ENCODE measurements at places on chromosomes 1 and 21. TPM values are rescaled to one million over a fixed set of nuclear protein-coding genes. Genes with fewer than 3 reads are reported as not detected.
A peak's percentile ranks its signal among the peaks of the same experiment; 100 is the strongest.

DNA sequence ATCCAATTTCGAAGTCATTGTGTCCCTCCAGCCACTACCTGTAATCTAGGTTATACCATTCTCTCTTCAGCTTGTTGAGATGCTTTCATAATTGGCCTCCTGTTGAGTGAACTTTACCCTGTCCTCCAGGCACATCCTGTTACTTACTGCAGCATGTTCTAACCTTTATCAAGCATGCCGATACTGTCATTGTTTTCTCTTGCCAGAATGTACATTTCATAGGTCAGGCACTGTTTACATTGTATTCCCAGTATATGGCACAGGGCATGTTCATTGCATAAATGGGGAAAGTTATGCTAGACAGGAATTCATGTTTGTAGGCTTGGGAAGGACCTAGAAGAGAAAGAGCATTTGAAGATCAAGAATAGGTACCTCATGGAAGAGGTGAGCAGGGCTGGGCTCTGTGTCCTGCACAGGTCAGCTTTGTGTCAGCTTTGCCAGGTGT, 10.2 kb downstream of the CXADR start:
- DNase-seq = no peak

GRCh38 chr1:185767508-185768120, 33.4 kb downstream of the HMCN1 start:
- DNase-seq = no peak

DNA sequence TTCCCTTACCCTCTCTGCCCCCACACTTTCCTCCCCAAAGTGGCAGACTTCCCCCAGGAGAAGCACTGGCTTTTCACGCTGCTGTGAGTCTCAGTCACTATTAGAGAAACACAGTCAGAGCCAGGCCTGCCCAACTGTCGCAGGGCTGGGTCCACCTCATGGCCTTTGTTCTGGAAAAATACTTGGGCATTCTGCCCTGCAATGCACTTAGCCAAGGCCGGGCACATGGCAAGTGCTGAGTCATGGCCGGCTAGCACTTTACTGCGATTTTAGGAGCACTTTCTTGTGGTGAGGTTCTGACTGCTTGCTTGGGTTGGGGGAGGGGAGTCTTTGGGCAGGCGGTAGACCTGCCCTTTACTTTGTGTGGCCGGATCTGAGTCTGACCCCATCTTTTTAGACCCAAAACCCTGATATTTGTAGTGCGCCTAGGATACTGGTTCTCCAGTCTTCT, 7.7 kb downstream of the EPHX1 start:
- DNase-seq = no peak

- no peak for DNase-seq
Observed at GRCh38 chr1:232844791-232845190, 39.6 kb downstream of the MAP10 start.

DNA sequence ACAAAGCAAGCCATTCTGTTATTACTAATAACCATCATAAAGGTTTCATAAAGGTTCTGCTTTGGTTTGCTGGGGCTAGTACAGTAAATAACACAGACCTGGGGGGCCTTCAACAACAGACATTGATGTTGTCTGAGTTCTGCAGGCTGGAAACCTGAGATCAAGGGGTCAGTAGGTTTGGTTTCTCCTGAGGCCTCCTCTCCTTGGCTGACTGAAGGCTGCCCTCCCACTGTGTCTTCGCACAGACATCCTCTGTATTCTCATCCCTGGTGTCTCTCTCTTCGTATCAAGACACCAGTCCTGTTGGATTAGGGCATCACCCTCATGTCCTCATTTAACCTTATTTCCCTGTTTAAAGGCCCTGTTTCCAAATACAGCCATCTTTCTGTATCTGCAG, 37.3 kb downstream of the HUNK start:
- DNase-seq = no peak

Gene DIO1
- total RNA-seq = not detected

GRCh38 chr1:223048026-223048425, 95.0 kb downstream of the TLR5 start:
- no peak for DNase-seq

Gene OR2G6
- not detected for total RNA-seq

DNA sequence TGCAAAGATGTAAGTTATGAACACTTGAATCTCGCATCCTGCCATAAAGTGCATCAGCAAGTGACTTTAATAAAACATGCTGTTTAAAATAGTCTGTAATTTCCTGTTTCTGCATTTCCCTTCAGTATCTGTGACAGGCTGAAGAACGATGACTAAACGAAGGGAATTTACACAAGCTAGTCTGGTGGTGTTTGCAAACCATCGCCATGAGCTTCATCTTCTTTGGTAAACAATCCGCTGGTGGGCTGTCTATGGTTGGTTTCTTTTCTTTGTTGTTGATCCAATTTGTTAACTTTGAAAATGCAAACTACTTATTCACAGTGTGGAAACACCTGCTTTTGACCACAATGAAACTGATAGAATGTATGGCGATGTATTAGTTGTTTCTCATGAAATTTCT, 13.9 kb downstream of the SERTAD4 start:
- no peak for DNase-seq

DNA sequence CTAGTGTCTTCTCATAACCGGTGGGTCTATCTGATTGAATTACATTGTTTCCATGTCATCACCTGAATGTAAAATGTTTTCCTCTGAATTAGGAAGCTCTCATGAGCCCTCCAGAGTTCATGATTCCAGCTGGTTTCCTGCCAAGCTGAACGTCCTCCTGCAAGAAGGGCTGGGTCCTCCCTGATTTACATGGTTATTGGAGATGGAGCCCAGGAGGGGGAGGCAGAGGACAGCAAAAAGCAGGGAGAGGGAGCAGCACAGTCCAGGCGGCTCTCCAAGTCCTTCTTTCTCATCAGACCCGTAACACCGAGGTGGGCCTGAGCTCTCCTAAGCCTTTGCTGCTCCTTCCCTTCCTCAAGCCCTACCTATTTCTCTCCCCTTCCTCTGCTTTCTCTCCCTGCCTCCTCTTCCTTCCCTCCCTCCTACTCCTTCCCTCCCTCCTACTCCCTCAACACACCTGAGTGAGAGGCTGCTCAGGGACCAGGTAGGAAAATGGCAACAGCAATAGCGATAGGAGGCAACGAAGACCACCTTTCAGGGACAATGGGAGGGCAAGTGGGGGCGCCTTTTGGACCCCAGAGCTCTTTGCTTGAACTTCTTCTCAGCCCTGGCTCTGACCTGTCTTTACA, 265.9 kb downstream of the PRDM2 start:
- DNase-seq = peak; percentile 52

GRCh38 chr1:42419126-42419821, 36.5 kb downstream of the ZMYND12 start:
- no peak for DNase-seq

Gene IGSF21
- 0.35 TPM for total RNA-seq

Gene HSPA6
- not detected for total RNA-seq

GRCh38 chr1:86951430-86951829, 37.0 kb downstream of the HS2ST1 start:
- DNase-seq = no peak

DNA sequence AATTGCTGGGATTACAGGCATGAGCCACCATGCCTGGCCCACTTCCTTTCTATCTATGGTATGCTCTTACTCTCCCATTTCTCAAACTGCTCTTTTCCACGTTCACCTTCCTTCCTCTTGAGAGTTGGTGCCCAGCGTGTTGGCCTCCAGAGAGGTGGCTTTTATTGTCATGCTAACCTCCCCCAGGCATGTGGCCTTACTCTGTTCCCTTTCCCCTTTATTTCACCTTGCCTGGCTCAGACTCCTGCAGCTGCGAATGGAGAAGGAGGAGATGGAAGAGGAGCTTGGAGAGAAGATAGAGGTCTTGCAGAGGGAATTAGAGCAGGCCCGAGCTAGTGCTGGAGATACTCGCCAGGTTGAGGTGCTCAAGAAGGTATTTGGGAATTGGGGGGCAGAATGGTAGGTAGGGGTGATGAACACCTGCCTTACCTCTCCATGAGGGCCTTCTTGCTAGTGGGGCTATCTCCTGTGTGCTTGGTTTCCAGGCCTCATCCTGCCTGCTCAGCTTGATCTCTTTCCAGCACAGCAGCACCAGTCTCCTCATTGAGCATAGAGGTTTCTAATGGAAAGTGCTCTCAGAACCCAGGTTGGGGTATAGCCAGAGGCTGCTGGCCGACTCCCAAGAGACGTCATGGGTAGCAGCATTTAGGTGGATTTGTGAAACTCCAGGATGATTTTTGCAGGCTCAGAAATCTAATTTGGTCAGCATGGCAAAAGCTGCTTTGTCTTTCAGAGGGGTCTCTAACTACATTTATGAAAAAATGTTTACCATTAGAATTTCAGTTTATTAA, 13.2 kb upstream of the TUFT1 start:
- no peak for DNase-seq

GRCh38 chr1:161943737-161944136, 79.9 kb downstream of the OLFML2B start:
- DNase-seq = no peak

Gene PTGFR
- total RNA-seq = 0.07 TPM

DNA sequence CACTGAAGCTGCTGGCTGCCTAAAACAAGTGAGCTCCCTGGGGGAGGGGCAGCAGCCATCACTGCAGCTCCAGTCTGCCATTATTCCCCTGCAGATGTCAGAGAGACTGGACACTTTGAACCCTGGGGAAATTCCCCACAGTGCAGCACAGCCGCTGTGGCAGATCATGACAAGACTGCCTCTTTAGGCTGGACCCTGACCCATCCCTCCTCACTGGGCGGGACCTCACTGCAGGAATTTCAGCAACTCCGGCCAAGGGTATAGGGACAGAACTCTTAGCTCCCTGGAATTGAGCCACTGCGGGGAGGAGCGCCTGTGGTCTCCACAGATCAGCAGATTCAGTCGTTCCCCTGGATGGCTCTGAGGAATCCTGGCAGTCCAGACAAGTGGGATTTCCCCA, 964.6 kb downstream of the BRINP3 start:
- no peak for DNase-seq

DNA sequence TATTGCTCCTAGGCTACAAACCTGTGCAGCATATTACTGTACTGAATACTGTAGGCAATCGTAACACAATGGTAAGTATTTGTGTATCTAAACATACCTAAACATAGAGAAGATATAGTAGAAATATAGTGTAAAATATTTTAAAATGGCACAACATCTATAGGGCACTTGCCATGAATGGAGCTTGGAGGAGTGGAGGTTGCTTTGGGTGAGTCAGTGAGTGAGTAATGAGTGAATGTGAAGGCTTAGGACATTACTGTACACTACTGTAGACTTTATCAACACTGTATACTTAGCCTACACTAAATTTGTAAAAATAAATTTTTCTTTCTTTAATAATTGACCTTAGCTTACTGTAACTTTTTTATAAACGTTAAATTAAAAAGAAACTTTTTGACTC, 7.9 kb downstream of the LEFTY2 start:
- no peak for DNase-seq

Gene CYP4A22
- not detected for total RNA-seq

Gene LRRC3
- 10.1 TPM for total RNA-seq

DNA sequence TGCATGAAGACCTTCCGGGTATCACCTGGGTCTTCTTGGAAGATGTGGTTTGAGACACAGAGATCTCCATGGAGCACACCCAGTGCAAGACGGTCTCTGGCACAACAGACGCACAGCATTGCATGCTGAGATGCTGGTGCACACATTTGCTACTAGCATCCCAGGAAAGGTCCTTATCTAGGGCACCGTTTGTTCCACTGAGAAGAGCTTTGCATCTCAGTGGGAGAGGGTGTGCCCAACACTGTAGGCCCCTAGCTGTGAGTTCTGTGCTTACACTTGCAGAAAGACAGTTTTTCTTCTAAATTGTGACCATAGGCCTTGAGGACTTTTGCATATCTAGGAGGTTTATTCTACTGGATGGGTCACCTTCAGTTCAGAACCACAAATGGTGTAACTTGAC, 554.1 kb downstream of the MATN1 start:
- no peak for DNase-seq

GRCh38 chr1:24968941-24969585, 39.0 kb upstream of the RUNX3 start:
- no peak for DNase-seq

DNA sequence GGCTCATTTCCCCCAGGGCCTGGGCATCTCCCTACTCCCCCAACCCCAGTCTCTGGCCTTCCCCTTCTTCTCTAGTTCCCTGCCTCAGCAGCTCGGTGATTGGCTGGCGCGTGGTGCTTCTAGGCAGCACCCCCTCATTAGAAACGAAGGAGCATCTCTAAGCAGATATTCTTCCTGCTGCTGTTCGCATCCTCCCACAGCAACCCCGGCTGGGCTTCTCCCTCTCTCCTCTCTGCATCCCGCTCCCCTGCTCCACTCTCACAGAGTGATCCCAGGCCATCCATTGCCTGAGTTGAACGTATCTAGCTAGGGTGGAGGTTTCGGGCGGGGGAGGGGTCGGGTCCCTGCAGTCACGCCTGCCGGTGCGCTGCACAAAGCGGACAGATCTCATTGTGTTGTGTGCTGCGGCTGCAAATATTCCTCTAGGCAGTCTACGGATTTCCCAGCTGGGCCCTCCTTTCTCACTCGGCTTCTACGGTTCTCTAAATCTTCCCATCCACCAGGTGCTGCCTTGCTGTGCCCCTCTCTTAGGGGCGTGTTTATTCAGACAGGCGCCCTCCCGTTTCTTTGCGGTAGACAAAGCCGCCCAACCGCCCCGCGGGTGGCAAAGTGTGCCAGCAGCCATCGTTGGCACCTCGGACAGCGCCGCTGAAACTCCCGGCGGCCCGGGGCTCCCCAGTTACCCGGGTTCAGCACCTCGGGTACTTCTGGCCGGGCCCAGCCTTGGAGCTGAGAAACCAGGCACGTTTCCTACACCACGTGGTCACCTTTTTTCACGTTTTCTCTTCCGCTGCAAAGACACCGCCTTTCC, 2.2 kb downstream of the CACNA1E start:
- DNase-seq = peak; percentile 13

GRCh38 chr1:221559911-221560310, 182.0 kb downstream of the DUSP10 start:
- no peak for DNase-seq

DNA sequence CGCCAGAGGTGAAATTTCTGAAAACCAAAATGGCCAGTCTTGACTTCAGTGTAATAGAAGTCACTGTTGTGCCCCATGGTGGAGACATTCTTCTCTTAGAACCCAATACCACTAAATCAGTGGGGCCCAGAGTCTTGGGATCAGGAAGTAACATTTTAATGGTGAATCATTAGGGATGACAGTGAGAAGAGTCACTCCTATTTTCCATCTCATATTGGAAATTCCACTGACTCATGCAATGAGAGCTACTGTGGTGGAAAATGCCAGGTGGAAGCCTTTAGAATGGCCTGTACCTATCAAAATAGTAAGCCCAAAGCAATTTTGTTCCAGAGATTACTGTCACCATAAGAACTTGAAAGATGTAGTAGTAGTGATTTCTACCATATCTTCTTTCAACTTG, 20.6 kb upstream of the PPM1J start:
- DNase-seq = no peak

DNA sequence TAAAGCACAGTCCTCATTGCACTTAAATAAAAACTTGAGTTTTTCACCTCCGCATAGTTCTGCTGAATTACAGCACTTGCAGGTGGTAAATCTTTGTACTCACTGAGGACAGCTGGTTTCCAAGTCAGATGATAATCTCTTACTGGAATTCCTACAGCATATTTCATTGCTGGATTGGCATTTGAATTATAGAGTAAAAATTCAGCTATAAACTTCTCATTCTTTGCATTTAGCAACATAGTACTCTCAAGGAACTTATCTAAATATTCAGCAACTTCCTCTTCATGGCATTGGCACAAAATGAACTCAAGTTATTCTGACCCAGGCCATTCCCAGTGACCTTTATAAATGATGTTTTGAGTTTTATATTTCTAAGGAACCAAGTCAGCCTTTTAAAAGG, 23.4 kb downstream of the GORAB start:
- no peak for DNase-seq

- no peak for DNase-seq
Observed at GRCh38 chr1:3275471-3276340, 178.8 kb upstream of the ARHGEF16 start.
